ENCODE measurements at places on chromosomes 11 and 22. TPM values are rescaled to one million over a fixed set of nuclear protein-coding genes. Genes with fewer than 3 reads are reported as not detected.

The PRODH gene
- under 0.01 TPM for total RNA-seq

The CYB5R2 gene
- total RNA-seq: 27.1 TPM

The OR5M10 gene
- total RNA-seq: not detected

The DYNC2H1 gene
- 79.0 TPM for total RNA-seq

The NPTXR gene
- 1.5 TPM for total RNA-seq

The FOSL1 gene
- 22.2 TPM for total RNA-seq

The RCOR2 gene
- total RNA-seq: 2.1 TPM

All from hair follicle dermal papilla cell (primary cell).